D721Med (cell line): ENCODE measurements at places on chromosomes 5 and 9.

- no peak for DNase-seq
Measured at GRCh38 chr9:124428751-124429529, 13.7 kb upstream of the PSMB7 start.

DNA sequence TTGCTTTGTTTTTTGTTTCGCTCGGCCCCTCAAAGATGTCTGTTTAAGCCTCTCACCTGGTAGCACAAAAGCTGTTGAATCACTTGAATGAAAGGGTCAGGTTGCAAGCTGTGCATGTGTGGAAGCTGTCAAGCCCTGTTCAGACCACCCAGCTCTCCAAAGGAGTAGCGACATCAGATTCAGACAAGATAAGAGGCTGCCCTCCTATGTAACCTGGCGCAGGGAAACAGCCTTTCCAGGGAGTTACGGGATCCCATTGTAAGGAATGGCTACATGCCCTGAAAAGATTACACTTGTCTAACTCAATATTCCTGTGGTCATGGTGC lies 2.9 kb downstream of the FREM1 start:
- DNase-seq: no peak

DNA sequence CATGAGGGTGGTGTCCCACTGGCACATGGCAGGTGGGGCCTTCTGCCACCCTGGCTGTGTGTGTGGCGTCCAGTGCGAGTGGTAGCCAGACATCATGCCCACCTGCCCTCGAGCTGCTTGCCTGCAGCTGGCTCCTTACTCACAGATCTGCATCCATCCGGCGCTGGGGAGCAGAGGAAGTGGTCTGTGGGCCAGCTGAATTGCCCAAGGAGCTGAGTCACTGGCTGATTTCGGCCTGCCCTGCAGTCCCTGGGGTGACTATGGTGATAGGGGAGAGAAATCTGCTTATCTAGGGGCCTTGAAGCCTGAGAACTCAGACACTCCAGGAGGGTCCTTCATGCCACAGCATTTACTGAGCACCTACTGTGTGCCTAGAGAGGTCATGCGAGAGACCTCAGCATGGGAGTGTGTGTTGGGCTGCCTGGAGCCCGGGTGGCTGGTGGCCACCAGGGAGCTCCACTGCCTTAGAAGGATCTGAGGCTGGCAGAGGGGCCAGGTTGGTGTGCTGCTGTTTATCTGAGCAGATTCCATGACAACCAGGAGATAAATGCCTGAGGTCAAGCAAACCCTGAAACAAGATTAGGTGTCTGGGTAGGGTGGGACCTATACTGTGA lies 57.1 kb downstream of the SLC22A5 start:
- no peak for DNase-seq

DNA sequence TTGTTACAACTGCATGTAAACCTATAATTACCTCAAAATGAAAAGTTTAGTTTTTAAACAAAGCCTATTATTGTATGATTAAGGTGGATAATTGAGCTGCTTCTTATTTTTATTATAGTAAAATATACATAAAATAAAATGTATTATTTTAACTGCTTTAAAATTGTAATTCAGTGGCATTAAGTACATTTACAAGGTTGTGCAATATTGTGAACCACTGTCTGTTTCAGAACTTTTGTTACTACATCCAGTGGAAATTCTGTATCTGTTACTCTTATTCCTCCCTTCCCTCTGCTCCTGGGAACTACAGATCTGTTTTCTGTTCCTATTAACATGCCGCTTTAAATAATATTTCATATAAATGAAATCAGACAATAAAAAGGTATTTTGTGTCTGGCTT lies 37.1 kb downstream of the ITGA1 start:
- no peak for DNase-seq

DNA sequence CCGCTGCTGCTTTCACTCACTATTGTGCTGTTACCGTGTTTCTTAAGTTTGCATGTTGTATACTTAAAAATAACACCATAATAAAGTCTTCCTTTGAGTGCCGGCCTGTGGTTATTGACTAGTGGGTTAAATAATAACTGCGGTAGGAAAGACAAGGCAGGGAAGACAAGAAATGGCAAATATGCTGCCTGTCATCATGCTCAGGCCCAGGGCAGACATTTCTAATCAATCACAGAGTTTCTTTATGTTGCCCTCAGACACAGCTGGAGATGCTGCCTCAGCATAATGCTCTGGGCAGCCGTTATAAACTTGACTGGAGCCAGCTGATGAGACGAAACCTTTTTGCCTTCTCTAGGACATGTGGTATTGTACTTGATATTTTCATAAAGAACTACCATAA lies 215.0 kb downstream of the GAPVD1 start:
- no peak for DNase-seq

DNA sequence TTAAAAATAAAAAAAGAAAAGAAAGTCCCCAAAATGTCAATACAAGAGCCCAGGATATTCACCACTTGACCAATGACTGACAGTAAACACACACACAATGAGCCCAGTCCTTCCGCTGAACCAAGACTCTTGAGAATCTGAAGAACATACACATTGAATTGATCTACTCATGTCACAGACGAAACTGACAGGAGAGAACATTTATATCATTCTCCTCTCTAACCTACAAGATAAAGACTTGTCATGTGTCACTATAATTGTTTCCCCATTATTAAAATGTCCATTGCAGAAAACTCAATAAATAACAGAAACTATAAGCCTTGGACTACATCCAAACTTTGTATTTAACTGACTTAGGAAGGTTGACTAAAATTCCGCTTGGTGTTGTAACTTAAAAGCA lies 296.7 kb downstream of the EPB41L4A start:
- DNase-seq: no peak

DNA sequence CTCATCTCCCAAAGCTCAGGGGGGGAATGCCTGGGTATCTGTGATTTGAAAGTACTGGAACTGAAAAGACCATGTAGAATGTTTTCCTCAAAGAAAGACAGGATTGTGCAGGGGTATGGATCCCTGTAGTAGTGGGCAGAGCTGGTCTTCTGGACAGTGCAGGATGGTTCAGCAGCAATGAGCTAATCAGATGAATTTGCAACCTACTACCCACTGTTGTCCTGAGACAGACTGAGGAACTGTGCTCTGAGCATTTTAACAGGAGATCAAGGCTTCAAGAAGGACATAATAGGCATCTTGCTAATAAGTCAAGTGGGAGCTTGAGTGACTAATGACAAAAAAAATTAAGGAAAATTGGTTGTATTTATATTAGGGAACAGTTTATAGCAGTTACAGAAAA lies 61.7 kb downstream of the FYB1 start:
- DNase-seq: no peak

DNA sequence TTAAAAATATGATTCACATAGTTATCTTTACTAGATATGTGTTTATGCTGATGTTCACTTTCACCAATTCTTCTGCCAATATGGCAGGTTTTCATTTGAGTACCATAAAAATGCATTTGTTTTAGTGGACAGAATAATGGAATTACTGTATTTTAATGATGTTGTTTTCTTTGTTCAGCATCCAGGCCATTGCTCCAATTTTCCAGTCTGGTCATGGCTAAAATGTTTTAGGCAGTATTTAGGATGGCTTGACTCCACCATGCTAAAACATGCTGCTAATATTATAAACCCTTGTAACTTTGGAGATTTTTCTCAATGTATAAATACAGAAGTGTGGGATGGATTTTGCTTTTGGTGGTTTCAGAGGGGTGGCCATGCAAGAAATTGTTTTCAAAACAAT lies 273.0 kb upstream of the RPS23 start:
- no peak for DNase-seq

DNA sequence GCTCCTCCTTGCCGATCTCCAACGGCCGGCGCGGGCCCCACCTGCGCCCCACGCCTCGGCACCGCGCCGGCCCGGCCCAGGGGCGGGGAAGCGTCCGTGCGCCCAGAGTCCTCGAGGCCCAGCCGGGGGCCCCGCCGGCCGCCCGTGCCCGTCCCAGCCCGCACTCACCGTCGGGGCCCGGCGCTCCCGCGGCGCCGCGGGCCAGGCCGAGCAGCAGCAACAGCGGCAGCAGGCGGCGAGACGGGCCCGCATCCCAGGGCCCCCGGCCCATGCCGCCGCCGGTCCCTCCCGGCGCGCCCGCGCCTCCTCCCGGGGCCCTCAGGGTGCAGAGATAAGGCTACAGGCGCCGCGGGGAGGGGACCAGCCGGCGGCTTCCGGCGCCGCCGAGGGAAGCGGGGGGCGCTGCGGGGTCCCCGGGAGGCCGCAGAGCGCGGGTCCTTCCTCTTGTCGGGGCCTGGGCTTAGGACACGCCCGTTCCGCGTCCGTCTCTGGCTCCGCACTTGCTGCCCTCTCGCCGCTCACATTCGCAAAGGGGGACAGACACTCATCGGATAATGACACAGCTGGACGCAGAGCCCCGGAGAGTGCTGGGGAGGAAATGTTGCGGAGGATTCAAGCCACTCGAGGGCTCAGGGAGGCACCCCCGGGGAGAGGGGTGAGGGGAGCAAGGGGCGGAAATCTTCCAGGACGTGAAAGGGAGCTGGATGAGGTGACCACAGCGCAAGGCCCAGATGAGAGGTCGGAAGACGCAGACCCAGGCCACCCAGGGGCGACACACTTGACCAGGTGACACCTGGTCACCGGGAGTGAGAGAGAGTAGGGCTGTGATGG lies at the start of gene SUSD1:
Gene SUSD1, minus strand, starts transcription at position 333 of the 831 bp plus-strand sequence. Its CDS starts 62 bp downstream, at position 271.
- DNase-seq: peak; percentile 41

GRCh38 chr9:87498046-87498810 lies 561 bp downstream of the DAPK1 start:
- no peak for DNase-seq

- DNase-seq: no peak
Measured at GRCh38 chr5:125059255-125060002, 313.0 kb upstream of the ZNF608 start.

- DNase-seq: no peak
Measured at GRCh38 chr5:367358-368130, 46.0 kb downstream of the AHRR start.

- no peak for DNase-seq
Measured at GRCh38 chr9:111916234-111916645, 19.6 kb downstream of the UGCG start.

GRCh38 chr5:162703914-162704313 lies 636.3 kb downstream of the GABRG2 start:
- DNase-seq: no peak

DNA sequence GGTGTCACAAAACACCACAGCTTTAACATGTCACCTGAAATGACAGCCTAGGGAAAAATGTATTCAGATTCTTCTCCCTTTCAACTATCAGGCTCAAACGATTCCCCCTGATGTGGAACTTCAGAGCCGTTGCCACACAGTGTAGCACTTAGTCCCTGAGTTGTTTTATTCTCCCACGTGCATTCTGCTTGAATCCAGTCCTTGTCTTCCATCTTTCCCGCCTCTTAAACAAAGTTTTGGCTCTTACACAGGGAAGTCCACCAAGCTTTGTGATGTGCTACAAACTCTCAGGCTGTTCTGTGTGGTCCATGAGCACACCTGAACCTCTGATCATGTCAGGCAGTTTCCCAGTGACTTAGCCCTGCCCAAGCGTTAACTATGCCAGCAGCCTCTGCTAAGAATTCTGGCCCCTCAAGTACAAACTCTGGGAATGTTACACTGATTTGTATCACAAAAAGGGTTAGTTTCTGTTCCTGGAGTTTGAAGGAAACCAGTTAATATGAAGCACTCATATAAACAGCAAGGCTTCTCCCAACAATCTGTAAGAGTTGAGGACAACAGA lies 45.8 kb upstream of the RNF38 start:
- no peak for DNase-seq

DNA sequence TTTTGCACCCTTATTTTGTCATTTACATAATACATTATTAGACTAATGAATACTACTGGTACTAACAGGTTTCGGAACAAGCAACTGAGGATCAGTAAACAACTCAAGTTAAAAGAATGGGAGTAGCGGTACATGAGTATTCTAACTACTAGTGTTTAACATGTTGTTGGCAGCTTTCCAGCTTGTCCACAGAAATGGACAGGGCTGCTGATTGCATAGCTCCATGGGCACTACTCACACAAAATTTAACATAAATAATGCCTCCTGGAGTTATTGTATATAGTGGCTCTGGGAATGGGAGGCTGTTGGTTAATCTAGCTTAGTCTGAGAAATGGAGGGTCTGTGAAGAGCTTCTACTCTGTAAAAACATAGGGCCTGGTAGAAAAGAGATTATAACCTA lies 6.7 kb downstream of the NCBP1 start:
- DNase-seq: no peak

GRCh38 chr5:139157556-139157955 lies 40.6 kb downstream of the SIL1 start:
- no peak for DNase-seq

GRCh38 chr5:82698026-82698425 lies 379.2 kb downstream of the TMEM167A start:
- DNase-seq: no peak

DNA sequence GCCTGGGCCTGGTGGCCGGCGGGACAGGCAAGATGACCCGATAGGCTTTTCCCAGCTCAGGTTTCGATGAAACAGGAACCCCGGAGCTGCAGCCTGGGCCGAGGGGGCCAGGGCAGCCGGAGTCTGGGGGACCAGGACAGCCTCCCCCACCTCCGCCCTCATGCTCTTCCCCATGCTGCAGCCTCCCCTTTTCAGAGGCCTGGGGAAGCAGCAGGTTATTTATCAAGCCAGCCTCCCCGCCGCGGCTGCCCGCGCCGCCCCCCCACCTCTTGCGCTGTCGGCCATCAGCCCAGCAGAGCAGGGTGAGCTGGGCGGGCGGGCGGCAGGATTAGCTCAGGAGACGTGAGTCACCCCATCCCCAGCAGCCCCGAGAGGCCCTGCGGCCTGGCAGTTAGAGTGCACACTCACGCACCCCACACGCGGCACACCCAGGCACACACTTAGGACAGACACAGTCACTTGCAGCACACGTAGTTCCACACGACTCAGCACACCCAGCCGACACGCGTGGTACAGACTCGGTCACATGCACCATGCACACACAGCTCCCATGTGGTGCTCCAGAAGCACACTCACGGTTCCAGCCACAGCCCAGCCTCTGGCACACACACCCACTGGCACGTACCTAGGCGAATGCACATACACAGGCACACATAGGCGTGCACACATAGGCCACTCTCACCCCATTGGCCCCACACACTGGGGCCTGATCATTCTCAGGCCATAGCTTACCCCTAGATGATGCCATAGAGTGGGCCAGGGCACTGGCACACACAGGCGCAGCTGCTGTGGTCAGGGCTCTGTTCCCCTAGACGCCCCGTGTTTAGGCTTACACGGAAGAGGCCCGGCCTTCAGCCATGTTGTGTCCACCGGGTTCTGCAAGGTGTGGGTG lies 13.0 kb downstream of the CXXC5 start:
- DNase-seq: no peak

DNA sequence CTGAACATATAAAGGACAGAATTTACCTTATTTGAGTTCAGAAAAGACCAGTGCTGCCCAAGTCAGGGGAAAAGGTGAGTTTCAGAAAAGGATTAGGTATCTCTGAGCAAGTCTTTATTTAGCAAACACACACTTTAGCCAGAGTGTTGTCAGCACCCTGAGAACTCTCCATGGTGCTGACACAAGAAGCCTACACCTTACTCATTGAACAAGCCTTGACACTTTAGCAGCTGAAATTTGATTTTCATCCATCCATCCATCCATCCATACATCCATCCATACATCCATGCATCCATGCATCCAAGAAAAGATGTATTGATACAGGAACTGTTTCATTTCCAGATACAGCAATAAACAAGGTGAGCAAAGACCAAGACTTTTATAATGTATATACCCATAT lies 311.2 kb downstream of the TRIM32 start:
- DNase-seq: no peak
